ENCODE measurements at places on chromosomes 4 and X. TPM values are rescaled to one million over a fixed set of nuclear protein-coding genes. Genes with fewer than 3 reads are reported as not detected.

Gene ERCC6L
- 18.1 TPM for total RNA-seq

Gene KLHL4
- 22.4 TPM for total RNA-seq

DNA sequence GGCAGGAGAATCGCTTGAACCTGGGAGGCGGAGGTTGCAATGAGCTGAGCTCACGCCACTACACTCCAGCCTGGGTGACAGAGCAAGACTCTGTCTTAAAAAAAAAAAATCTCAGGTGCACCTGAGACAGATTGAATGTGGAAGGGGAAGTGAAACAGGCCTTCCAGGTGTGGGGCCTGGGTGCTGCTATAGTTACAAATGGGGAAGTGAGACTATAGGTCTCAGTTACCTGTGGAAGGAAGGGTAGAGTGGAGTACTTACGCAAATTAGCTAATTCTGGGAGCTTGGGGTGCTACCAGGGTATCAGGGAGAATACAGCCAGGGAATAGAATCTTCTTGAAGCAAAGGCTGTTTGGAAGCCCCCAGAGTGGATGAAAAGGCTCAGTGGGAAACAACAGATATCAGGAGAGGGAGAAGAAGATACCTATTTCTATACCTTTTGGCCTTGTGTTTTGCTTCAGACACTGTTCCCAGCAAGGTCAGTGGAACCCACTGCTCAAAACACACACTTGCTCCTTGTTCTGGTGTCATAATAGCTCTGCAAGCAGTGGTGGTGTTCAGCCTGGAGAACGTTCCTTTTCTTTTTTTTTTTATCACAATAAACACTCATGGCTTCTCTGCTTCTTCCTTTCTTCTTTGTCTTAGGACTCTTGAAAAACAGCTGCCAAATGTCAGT lies 7.0 kb downstream of the CD38 start:
- H3K27ac ChIP-seq, result no peak overlapping the region
- 0 out of 2 replicates have a peak, but pooled peaks cover 1% of the 10 kb centered on the region for H3K4me1 ChIP-seq
- no peaks in the 10 kb centered on the region for H3K27me3 ChIP-seq
- no peak for DNase-seq

GRCh38 chr4:119788349-119789266 lies 160.0 kb upstream of the PDE5A start:
- H3K36me3 ChIP-seq, result peaks cover 5% of the 10 kb centered on the region
- no peaks in the 10 kb centered on the region for H3K4me1 ChIP-seq
- H3K4me3 ChIP-seq, result no peak overlapping the region
- no peaks in the 10 kb centered on the region for H3K27me3 ChIP-seq

DNA sequence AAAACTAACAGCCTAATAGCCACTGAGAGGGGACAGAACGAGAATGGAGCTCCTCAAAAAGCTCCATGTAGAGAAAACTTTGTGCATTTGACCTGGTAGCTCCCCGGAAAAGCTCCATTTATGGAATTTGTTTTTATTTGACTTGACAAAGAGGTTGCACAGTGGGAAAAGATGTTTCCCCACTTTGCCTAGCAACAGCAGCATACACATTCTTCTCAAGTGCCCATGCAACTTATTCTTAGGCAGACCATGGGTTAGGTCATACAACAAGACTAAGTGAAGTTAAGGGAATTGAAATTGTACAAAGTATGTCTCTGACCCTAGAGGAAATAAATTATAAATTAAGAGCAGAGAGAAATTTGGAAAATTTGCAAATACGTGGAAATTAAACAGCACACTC lies 949.6 kb upstream of the PRKX start:
- H3K27me3 ChIP-seq, result no peaks in the 10 kb centered on the region
- DNase-seq, result no peak
- H3K4me1 ChIP-seq, result no peaks in the 10 kb centered on the region
- peaks cover 9% of the 10 kb centered on the region for H3K36me3 ChIP-seq

DNA sequence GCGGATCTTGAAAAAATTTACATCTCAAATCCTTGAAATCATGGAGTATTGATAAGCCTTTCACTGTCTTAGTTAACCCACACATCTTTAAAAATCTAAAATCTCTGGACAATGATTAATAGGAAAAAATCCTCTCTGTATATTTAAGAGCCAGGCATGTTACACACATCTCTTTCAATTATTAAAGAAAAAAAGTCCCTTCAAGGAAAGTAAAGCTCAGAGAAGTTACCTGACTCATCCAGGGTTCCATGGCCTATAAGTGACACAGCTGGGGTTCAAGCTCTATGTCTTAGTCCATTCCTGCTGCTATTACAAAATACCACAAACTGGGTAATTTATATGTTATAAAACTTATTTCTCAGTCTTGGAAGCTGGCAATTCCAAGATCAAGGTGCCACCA lies 14.2 kb upstream of the FGF16 start:
- H3K4me1 ChIP-seq, result no peaks in the 10 kb centered on the region
- no peak for DNase-seq
- H3K27ac ChIP-seq, result no peak overlapping the region
- H3K27me3 ChIP-seq, result no peaks in the 10 kb centered on the region

DNA sequence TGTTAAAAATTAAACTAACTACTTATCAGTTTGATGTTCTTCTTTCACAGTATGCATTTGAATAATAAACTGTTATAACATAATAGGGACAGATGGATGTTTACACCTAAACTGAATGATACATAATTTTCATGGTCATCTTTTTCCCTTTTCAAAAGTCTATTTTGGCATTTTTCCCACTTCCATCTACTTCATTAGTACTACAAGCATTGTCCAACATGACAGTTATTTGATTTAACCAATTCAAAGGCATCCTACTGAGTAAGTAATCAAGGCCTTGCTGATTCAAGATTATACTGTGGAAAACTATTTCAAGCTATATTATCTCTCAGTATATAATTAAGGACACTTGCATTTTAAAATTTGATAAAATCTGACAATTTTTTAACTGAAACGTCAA lies 212.9 kb downstream of the FAT4 start:
- no peaks in the 10 kb centered on the region for H3K36me3 ChIP-seq
- H3K4me3 ChIP-seq, result no peak overlapping the region
- no peak overlapping the region for H3K27ac ChIP-seq
- no peaks in the 10 kb centered on the region for H3K4me1 ChIP-seq
- no peak for DNase-seq

Gene AMTN
- total RNA-seq, result not detected

Gene TNMD
- total RNA-seq, result 1.7 TPM

DNA sequence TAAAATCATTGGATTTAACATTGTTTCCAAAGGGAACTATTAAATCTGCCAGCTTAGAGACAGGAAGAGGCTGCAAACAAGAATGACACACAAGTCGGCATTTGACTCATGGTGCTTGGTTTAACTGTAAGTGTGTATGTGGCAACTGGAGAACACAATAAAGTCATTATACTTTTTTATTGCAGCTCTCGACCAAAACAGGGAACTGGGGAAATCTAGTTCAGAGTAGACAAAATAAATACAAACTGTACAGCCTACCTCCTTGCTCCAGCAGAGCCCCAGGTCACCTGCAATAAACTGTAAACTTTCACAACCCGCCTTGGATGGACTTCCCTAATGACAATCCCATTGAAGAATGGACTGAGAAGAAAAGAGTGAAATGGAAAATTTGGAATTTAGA lies 24.0 kb downstream of the NPY5R start:
- no peaks in the 10 kb centered on the region for H3K4me1 ChIP-seq
- H3K36me3 ChIP-seq, result no peaks in the 10 kb centered on the region
- no peak overlapping the region for H3K4me3 ChIP-seq

DNA sequence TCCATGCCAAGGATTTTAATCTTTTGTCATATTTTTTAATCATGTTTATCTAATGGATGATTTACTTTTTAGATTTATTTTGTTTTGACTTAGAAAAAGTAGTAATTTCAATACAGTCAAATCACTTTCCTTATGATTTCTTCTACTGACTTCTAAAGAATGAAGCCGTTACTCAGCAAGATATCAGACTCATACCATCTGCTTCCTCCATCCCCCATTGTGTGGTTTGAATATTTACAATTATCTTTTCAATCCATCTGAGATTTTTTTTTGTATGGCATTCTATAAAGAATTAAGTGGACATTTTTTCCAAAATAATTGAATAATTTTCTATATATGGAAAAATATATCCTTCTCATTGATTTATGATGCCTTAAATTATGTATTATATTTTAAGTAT lies 565.4 kb upstream of the ATOH1 start:
- H3K4me1 ChIP-seq, result no peaks in the 10 kb centered on the region
- no peak overlapping the region for H3K4me3 ChIP-seq
- no peak overlapping the region for H3K27ac ChIP-seq
- H3K27me3 ChIP-seq, result no peaks in the 10 kb centered on the region
- H3K36me3 ChIP-seq, result no peaks in the 10 kb centered on the region
- no peak for DNase-seq

Gene TACC3
- total RNA-seq, result 156 TPM

Gene IL21
- total RNA-seq, result not detected

DNA sequence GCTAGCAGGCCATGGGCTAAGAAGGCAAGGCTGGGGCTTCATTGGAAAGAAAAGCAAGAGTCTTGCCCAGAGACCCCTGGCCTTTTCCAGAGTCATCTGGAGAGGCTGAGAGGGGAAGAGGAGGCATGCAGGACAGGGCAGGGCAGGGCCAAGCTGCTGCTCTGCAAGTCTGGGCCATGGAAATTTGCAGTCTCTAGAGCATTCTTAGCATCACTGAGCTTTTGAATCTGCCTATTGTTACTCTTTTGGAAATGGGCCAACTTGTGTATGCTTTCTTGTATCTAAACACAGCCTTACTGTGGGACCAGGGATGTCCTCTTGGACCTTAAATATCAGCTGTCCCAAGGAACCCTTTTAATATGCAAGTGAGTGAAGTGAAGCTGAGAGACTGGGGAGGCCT lies 560.5 kb downstream of the MID1IP1 start:
- DNase-seq, result no peak
- peaks cover 3% of the 10 kb centered on the region for H3K36me3 ChIP-seq
- no peaks in the 10 kb centered on the region for H3K27me3 ChIP-seq
- H3K27ac ChIP-seq, result no peak overlapping the region
- H3K4me3 ChIP-seq, result no peak overlapping the region
- no peaks in the 10 kb centered on the region for H3K4me1 ChIP-seq

Gene IL9R
- total RNA-seq, result 0.72 TPM

Gene SMAD1
- total RNA-seq, result 21.1 TPM

- no peak overlapping the region for H3K27ac ChIP-seq
- no peak for DNase-seq
- peaks cover 5% of the 10 kb centered on the region for H3K36me3 ChIP-seq
These were observed 5.9 kb upstream of the FAM184B start for GRCh38 chr4:17787315-17787714.

GRCh38 chr4:159899596-159899995 lies 796.7 kb downstream of the RAPGEF2 start:
- no peaks in the 10 kb centered on the region for H3K27me3 ChIP-seq
- no peak for DNase-seq

All from H9 (cell line).